Type B pancreatic cell (in vitro differentiated cells): ENCODE measurements at places on chromosomes 5 and 9. TPM values are rescaled to one million over a fixed set of nuclear protein-coding genes. Genes with fewer than 3 reads are reported as not detected.
A peak's percentile ranks its signal among the peaks of the same experiment; 100 is the strongest.

DNA sequence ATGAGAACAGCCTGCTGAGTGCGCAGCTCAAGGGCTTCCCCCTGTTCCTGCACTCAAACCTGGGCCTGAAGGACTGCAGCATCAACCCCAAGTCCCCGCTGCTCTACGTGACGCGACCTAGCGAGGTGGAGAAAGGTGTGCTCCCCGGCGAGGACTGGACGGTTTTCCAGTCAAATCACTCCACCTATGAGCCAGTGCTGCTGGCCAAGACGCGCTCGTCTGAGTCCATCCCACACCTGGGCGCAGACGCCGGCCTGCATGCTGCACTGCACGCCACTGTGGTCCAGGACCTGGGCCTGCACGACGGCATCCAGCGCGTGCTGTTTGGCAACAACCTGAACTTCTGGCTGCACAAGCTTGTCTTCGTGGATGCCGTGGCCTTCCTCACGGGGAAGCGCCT, 19.9 kb downstream of the NDST1 start:
- no peak overlapping the region for H3K27ac ChIP-seq
- no peak overlapping the region for H3K4me3 ChIP-seq
- peaks cover 14% of the 10 kb centered on the region for H3K4me1 ChIP-seq

GRCh38 chr5:111792471-111793058, 35.6 kb upstream of the NREP start:
- H3K27me3 ChIP-seq, result no peaks in the 10 kb centered on the region
- H3K36me3 ChIP-seq, result no peaks in the 10 kb centered on the region
- H3K4me1 ChIP-seq, result no peaks in the 10 kb centered on the region
- DNase-seq, result no peak
- H3K4me3 ChIP-seq, result no peak overlapping the region

- peaks cover 8% of the 10 kb centered on the region for H3K4me1 ChIP-seq
- H3K36me3 ChIP-seq, result no peaks in the 10 kb centered on the region
- H3K27ac ChIP-seq, result no peak overlapping the region
- DNase-seq, result no peak
- H3K4me3 ChIP-seq, result no peak overlapping the region
- H3K27me3 ChIP-seq, result peaks cover 29% of the 10 kb centered on the region
Observed at GRCh38 chr9:76876098-76876497, 29.8 kb downstream of the PRUNE2 start.

DNA sequence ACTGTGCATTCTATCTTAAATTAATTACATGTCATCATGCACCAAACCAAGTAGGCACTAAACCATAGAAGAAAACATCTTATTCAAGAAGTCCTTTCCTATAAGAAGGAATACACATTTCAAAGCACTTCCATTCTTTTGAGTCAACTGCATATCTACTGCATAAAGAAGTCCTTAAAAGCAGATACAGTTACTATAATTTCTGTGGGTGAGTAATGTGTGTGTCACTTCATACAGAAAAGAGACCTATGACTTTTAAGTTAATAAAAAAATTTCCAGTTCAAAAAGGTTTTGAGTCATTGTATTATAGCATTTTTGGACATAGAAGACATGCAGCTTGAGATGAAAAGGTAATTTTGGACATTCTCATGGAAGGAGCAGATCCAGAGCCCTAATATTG, 125.0 kb downstream of the DTWD2 start:
- no peaks in the 10 kb centered on the region for H3K36me3 ChIP-seq
- no peak overlapping the region for H3K27ac ChIP-seq
- DNase-seq, result no peak
- no peak overlapping the region for H3K4me3 ChIP-seq
- no peaks in the 10 kb centered on the region for H3K4me1 ChIP-seq

- H3K36me3 ChIP-seq, result no peaks in the 10 kb centered on the region
- no peak overlapping the region for H3K27ac ChIP-seq
- H3K4me3 ChIP-seq, result no peak overlapping the region
- no peaks in the 10 kb centered on the region for H3K4me1 ChIP-seq
- DNase-seq, result no peak
Observed at GRCh38 chr5:87076411-87076810, 191.3 kb upstream of the RASA1 start.

GRCh38 chr9:100170556-100170955, 71.5 kb downstream of the INVS start:
- H3K4me3 ChIP-seq, result no peak overlapping the region
- H3K27me3 ChIP-seq, result no peaks in the 10 kb centered on the region

Gene GMCL2
- not detected in 2 replicates for total RNA-seq

DNA sequence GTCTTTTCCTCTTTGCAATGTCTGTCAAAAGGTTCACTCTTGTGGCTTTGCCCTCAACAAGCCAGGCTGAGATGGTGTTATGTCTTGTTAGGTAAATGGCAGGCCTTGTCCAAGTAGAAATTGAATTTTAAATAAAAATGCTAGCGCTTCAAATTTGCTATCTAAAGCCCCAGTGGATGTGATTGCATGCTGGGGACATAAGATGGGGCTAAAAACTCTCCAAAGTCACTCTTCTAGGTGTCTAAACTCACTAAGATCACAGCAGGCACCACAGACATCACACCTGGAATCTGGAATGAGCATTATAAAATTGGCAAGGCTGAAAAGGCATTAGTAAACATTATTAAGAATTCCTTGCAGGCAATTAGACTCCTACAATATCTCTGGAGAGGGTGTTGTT, 262.7 kb upstream of the CLINT1 start:
- H3K36me3 ChIP-seq, result no peaks in the 10 kb centered on the region
- peaks cover 23% of the 10 kb centered on the region for H3K4me1 ChIP-seq
- H3K4me3 ChIP-seq, result no peak overlapping the region
- no peak for DNase-seq
- H3K27me3 ChIP-seq, result peaks cover 15% of the 10 kb centered on the region

DNA sequence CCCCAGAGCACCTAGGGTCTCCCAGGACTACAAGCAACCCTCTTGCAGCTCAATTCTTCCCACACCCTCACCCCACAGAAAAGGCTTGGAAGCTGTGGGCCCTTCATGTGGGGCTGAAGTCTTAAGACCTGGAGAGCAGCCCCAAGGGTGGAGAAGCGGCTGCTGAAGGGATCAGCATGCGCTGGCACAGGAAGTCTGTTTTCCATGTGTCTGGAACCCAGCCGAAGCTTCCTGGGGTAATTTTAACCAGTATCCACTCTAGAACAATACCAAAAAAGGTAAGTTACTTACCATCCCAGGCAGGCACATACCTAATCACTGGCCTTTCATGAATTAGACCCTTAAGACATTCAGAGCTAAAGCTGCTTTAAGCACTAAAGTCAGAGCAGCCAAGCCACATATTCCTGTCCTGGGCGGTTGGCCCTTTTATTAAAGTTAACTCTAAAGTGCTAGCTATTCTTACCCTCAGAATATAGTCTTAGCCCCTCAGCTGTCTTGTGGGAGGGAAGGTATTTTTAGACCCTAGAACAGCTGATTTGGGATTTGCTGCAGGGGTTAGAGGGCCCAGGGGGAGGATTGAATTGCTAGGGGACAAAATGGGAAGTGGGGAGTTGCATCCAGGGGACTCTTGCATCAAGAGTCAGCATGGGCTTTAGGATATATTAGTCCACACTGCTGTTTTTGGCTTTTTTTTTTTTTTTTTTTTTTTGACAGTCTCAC, 6.9 kb downstream of the IL17B start:
- H3K36me3 ChIP-seq, result no peaks in the 10 kb centered on the region
- no peak overlapping the region for H3K27ac ChIP-seq
- H3K4me1 ChIP-seq, result peaks cover 10% of the 10 kb centered on the region
- no peak for DNase-seq
- H3K27me3 ChIP-seq, result peaks cover 3% of the 10 kb centered on the region
- H3K4me3 ChIP-seq, result no peak overlapping the region

DNA sequence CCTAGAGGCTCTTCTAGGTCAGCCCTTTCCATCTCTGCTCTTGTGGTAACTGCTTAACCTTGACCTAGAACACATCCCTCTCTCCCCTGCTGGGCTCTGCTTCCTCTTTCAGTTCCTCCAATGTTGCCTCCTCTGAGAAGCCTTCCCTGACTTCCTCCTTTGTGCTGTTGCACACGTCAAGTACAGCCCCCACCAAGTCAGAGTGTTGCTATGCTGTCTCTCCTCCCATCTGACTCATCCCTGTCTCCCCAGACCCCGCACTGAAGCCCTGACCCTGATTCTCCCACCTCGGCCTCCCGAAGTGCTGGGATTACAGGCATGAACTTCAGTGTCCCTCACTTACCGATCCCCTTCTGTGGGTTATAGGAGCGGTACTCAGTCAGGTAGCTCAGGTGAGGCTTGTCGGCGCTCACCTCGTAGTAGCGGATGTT, 10.4 kb upstream of the TRIM14 start:
- H3K4me3 ChIP-seq, result no peak overlapping the region
- no peak for DNase-seq
- H3K27ac ChIP-seq, result no peak overlapping the region
- H3K36me3 ChIP-seq, result no peaks in the 10 kb centered on the region
- H3K27me3 ChIP-seq, result no peaks in the 10 kb centered on the region

- no peak for DNase-seq
- H3K4me1 ChIP-seq, result peaks cover 5% of the 10 kb centered on the region
- peaks cover 3% of the 10 kb centered on the region for H3K36me3 ChIP-seq
- H3K27me3 ChIP-seq, result no peaks in the 10 kb centered on the region
Observed at GRCh38 chr5:90689064-90689463, 130.5 kb downstream of the ADGRV1 start.

DNA sequence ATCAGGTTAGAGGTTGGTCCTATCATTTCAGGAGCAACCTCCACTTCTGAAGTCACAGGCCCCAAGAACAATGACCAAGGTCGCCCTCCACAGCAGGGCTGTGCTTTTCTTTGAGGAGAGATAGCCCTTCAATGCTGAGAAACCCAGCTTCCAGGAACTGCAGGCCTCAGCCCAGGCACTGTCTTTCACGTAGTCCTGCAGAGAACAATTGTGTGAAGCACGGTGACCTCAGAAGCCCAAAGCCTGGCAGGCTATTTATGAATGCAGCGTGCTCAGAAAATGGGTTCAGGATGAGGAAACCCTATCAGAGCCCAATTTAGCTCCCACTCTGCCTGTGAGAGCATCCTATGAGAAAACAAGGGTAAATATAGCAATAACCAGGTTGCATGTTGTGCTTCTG, 388.3 kb downstream of the PLK2 start:
- no peaks in the 10 kb centered on the region for H3K36me3 ChIP-seq
- no peak overlapping the region for H3K27ac ChIP-seq
- no peaks in the 10 kb centered on the region for H3K27me3 ChIP-seq
- peak overlapping the region; percentile 62 for H3K4me3 ChIP-seq
- peaks cover 46% of the 10 kb centered on the region for H3K4me1 ChIP-seq
- no peak for DNase-seq

DNA sequence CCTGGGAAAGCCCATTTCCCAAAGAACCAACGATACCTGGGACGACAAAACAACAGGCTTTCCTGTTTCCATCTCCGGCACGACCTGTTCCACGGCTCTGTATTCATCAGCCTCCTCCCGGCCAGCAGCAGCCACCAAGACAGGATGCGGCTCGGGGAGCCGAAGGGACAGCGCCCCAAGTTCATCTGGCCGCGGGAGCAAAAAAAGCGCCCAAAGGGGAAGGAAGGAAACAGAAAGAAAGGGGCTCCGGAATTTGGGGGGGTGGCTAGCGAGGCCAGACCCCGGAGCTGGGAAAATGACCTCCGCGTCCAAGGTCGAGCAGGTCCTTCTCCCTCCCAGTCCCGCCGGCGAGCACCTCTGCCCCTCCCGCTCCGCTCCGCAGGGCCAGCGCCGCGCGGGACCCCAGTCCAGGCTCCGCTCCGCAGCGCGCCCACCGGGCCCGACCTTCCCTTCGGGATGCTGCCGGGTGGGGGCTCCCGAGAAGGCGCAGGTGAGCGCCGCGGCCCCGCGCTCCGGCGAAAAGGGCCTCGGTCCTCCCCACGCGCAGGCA, 608 bp downstream of the ELOVL7 start:
- peaks cover 10% of the 10 kb centered on the region for H3K4me1 ChIP-seq
- H3K4me3 ChIP-seq, result peak overlapping the region; percentile 86
- H3K27ac ChIP-seq, result peak overlapping the region; percentile 11
